ENCODE measurements at places on chromosomes 4 and X.
A peak's percentile ranks its signal among the peaks of the same experiment; 100 is the strongest.

GRCh38 chr4:26634237-26634636 lies 50.4 kb downstream of the TBC1D19 start:
- DNase-seq, result no peak

- peak; percentile 32 for DNase-seq
Observed at GRCh38 chrX:120310861-120311726, at the start of gene TMEM255A. TMEM255A (minus strand) TSS chrX:120311461; CDS start chrX:120311309, 152 bp downstream.

DNA sequence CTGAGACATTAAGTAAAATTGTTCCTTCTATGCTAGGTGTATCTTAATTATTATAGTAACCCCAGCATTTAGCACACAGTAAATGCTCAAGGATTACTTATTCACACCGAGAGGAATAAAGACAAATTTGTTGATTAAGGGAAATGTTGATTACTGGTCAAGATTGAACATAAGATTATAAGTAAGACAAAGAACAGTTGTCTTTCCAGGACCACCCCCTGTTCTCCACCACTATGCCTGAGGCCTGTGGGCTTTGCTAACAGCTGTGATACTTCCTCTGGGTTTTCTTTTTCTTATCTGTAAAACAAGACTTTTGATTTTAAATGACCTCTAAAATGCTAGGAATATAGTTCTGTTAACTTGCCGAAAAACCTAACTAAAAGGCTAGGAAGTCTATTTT lies 128.0 kb downstream of the DCLK2 start:
- no peak for DNase-seq

- peak; percentile 83 for DNase-seq
Observed at GRCh38 chr4:47704693-47705325, 133.1 kb downstream of the CORIN start.

GRCh38 chrX:132270699-132271098 lies 51.5 kb upstream of the RAP2C start:
- no peak for DNase-seq

DNA sequence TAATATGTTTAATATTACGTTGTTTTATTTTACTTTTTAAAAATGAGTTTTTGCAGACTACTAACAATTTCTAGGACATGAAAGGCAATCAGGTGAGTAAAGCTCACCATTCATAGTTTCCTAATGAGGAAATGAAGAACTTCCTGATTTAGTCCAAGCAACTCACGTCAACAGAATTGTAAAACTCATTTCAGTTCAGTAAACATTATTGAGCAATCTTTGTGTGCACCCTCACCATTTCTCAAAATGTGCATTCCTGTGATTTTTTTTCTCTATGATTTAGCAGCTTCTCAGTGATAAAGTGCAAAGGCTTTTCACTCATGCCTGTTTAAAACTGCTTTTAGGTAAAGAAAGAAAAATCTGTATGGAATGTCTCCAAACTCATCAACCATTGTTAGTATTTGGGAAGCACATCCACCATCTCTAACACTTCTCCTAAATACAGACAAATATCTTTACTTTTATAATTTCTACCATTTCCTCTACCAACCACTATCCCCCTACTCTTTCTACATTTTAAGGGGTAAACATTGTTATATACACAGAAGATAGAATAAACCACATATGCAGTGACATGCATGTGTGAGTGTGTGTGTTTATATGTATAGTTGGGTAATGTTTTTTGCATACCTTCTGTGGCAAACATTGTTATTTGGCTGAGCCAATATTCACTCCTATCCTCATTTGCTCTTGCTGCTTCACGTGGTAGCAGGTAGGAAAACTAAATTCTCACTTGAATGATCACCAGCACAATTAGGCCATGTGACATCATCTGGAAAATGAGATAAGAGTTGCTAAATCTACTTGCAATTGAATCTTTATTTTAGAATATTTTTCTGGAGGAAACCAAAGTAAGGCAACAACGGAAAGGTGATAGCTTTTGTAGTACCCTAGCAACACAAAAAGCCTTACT lies 54.7 kb upstream of the PRDM8 start:
- DNase-seq, result no peak

DNA sequence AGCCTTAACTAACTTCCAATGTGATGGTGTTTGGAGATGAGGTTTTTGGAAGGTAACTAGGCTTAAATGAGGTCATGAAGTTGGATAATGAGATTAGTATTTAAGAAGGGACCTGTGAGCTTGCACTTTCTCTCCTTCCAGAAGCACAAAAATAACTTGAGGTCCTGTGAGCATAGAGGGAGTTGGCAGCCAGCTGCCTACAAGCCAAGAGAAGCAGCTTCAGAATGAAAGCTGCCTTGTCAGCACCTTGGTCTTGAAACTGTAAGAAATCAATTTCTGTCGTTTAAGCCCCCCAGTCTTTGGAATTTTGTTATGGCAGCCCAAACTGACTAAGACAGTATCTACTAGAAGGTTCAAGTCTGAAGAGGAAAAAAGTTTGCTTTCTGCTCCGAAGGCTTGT lies 280.2 kb upstream of the GALNTL6 start:
- no peak for DNase-seq

All from lung (tissue), 17 donors.